Naive thymus-derived CD4-positive, alpha-beta T cell (primary cell): ENCODE measurements at places on chromosomes 1 and 21.

- H3K4me3 ChIP-seq: no peak overlapping the region
- no peaks in the 10 kb centered on the region for H3K27me3 ChIP-seq
These were observed 148.3 kb downstream of the KCNJ6 start for GRCh38 chr21:37767984-37768383.

DNA sequence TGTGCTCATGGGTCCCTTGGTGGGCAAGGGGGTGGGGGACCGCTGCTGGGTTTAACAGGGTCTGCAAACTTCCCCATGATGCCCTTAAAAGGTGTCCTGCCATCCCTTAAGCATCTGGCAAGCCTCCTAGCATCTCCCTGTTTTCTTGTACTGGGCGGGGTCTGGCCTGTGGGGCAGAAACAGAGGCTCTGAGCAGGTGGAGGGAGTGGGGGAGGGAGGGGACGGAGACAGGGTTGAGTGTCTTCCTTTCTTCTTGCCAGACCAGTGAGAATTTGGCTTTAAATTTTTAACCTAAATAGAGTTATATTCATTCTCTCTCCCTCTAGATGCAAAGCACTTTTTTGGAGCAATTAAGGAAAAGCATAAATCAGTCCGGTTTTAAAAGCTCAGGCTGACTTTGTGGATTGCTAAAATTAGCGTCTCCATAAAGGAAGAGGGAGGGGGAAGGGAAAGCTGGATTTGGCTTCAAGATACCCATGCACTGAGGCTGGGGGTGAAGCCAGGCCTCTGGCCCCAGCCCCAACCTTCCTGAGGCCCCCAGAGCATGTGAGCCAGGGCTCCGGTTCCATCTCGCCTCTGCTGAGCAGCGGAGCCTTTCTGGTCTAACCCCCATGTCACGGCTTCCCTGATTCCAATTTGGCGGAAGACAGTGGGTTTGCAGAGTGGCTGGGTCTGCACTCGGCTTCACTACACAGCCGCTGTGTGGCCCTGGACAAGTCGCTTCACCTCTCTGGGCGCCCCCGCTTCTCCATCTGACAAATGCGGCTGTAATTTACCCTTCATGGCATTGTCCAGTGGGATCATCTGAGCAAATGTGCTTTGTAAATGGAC lies 25.3 kb downstream of the IGSF21 start:
- no peaks in the 10 kb centered on the region for H3K27me3 ChIP-seq
- no peak overlapping the region for H3K27ac ChIP-seq
- H3K4me3 ChIP-seq: no peak overlapping the region
- no peaks in the 10 kb centered on the region for H3K36me3 ChIP-seq
- DNase-seq: no peak

GRCh38 chr1:194161591-194161990 lies 975.2 kb upstream of the B3GALT2 start:
- no peaks in the 10 kb centered on the region for H3K4me1 ChIP-seq
- H3K27me3 ChIP-seq: no peaks in the 10 kb centered on the region
- H3K4me3 ChIP-seq: no peak overlapping the region
- no peaks in the 10 kb centered on the region for H3K36me3 ChIP-seq
- H3K27ac ChIP-seq: no peak overlapping the region
- DNase-seq: no peak

GRCh38 chr1:59015708-59016107 lies 231.9 kb upstream of the JUN start:
- H3K27me3 ChIP-seq: no peaks in the 10 kb centered on the region
- no peak for DNase-seq
- H3K27ac ChIP-seq: no peak overlapping the region
- no peak overlapping the region for H3K4me3 ChIP-seq
- H3K4me1 ChIP-seq: peaks cover 11% of the 10 kb centered on the region
